ENCODE measurements at places on chromosomes 11 and 22.

DNA sequence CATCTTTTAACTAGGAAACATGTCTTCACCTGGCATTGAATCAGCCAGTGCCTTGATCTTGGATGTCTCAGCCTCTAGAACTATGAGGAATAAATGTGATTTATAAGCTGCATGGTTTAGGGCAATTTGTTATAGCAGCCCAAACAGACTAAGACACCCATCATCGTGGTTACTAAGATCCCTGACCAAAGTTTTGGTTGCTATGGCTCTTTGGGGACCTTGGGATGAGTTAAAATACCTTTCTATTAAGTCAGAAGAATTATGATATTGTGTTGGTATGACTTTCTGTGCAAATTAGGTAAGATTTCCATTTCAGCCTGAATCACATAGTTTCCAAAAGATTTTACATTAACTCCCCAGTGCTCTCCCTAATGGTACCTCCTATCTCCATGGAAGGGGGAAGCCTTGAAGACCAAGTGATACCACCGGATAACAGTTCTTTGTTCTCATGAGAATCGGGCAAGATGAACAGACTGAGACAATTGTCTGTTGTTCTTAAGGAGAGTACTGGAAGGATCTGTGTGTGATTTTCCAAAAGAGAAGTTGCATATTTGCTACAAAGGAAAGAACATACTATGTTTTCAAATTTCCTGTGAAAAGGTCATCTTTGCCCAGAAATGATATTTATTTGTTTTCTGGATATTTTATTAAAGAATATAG lies 60.4 kb upstream of the UBASH3B start:
- DNase-seq: no peak

DNA sequence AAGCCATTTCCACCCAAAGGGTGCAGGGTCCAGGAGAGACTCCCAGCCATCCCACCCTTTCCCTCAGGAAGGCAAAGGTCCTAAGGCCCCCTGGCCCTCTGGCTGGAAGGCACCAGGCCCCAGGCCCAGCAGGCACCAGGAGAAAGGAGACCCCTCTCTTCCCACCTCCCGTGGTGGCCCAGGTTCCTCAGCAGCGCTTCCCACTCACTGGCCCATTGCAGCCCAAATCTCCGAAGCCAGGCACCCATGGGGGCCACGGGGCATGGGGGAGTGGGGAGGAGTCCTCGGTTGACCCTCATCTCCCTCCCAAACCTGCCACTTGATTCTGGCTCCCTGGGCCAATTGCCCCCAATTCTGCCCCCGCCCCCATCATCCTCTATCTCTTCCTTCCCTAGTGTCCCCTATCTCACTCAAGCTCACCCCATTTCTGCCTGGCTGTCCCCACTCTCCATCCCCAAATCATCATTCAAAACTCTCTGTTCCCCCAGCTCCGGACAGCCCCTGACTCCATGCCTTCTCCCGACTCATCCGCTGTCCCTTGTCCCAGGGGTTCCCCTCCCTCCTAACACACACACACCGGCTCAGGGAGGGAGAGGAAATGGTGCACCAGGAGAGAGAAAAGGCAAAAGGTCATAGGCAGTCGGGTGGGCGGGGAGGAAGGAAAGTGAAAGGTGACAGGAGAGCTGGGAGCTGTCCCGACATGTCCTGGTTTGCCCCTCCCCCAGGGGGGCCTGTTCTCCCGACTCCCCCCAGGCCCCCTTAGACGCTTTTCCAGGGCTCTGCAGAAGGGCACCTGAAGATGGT lies 1.2 kb downstream of the LIF start:
- DNase-seq: no peak

GRCh38 chr22:48850658-48851287 lies 976.9 kb downstream of the BRD1 start:
- DNase-seq: no peak

- DNase-seq: no peak
These were observed 144.9 kb downstream of the ARHGAP42 start for GRCh38 chr11:100831929-100832494.

DNA sequence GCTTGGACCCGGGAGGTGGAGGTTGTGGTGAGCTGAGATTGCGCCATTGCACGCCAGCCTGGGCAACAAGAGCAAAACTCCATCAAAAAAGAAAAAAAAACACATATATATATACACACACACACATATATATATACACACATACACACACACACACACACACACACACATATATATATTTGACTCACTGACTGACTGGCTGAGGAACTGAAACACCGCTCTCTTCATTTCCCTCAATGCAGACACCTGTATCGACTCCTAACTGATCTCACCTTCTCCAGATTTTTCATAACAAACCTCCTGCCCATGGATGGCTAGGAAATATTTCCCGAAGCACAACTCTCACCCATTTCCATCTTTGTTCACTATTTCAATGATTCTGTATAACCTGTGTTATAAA lies 140.7 kb upstream of the ANO3 start:
- no peak for DNase-seq

GRCh38 chr22:49371325-49372110 lies 456.2 kb downstream of the BRD1 start:
- DNase-seq: no peak

DNA sequence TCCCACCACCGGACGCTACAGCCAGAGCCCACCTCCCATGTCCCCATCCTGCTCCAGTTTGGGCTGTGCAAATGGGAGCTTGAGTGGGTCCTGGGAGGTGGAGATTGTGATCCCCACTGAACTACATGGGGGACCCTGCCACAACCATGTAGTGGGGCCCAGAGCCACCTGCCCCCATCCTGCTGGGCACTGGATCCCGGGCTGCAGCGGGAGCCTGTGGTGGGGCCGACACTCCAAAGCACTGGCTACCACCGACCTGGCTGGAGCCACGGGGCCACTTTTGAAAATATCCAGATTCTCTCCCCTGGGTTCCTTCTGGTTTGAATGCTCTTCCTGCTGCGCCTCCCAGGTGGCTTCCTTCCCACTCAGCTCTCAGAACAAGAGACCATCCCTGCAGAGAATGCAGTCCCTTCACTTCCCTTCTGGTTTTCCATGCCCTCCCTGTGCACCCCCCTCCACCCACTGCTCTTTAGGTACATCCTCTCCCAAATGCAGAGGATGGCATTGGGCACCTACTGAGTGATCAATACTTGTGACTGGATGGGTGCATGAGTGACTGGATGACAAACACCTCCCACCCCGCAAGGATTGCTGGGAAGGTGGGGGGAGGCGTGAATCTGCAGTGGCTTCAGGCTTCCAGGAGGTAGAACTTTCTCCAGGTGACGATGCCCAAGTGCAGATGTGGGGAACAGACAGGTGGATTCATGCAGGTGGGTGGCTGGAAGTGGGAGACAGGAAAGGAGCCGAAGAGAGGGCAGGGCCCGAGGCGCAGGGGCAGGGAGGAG lies 846 bp upstream of the UNC93B1 start:
- DNase-seq: no peak

- DNase-seq: no peak
These were observed 14.6 kb downstream of the GTPBP1 start for GRCh38 chr22:38720350-38720749.

All from tibial nerve (tissue), 4 donors.